ENCODE measurements at places on chromosomes 1 and 21.
A peak's percentile ranks its signal among the peaks of the same experiment; 100 is the strongest.

DNA sequence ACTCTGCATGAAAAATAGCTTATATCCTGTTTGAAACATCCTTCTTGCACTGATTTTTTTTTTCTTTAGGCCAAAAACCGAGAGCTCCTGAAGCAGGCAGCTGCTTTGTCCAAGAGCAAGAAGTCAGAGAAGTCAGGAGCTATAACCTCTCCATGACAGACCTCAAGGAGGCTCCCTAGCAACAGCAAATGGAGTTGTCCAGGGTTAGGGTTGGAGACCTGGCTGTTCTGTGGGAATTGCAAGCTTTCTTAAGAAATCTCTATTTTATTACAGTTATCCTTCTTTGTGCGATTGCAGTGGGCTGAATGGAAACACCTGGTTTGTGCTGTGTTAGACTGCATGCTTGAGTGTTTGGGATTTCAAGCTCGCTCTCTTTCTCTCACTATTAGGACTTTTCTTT lies 12.6 kb upstream of the STX12 start:
- no peak for DNase-seq

DNA sequence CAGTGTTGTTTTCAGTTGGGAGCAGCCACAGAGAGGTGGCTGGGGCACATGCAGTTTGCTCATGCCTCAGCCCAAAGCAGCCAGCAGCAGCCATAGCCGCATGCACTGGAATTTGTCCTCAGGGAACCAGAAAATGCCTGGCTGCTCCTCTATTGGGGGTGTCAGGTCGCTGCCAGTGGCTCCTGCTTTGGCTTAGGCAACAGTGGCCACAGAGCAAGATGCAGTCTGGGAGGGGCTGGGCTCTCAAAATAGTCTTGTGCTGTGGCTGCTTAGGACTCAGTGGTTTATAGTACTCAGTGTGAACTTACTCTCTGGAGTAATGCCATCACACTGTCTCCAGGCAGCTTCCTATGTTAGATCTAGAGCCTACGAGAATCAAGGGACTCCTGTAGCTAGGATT lies 25.0 kb downstream of the CD55 start:
- no peak for DNase-seq

DNA sequence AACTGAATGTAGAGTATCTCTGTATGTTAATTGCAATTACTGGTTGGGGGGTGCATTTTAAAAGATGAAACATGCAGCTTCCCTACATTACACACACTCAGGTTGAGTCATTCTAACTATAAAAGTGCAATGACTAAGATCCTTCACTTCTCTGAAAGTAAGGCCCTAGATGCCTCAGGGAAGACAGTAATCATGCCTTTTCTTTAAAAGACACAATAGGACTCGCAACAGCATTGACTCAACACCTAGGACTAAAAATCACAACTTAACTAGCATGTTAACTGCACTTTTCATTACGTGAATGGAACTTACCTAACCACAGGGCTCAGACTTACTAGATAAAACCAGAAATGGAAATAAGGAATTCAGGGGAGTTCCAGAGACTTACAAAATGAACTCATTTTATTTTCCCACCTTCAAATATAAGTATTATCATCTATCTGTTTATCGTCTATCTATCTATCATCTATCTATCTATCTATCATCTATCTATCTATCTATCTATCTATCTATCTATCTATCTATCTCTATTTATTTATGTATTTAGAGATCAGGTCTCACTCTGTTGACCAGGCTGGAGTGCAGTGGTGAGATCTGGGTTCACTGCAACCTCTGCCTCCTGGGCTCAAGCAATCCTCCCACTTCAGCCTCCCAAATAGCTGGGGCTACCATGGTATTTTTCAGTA lies 47.8 kb downstream of the CHML start:
- peak; percentile 87 for DNase-seq

DNA sequence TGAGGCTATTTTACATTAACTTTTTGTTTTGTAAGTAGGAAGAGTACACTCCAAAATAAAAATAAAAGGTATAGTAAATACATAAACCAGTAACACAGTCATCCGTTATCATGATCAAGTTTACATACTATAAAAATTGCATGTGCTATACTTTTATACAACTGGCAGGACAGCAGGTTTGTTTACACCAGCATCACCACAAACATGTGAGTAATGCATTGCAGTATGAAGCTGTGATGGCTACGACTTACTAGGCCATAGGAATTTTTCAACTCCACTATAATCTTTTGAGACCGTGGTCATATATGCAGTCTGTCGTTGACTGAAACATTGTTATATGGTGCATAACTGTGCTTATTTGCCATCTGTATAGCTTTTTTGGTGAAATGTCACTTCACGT lies 106.2 kb downstream of the CENPF start:
- no peak for DNase-seq

DNA sequence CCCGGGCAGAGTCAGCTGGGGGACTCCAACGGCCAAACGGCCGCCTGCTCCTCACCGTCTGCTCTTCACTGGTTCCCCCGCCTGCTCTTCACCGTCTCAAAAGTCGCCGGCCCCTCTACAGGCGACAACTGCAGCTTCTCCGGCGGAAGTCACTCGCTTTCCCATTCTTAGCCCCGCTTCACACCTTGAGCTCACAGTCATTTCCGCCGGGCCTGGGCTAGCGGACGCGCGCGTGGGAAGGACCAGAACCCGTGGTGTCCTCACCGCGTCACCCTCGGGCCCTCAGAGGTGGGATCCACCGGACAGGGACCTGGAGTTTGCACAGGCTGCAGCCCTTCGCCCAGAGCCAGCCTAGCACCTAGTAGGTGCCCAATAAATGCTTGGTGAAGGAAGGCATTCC lies 27.9 kb upstream of the HJV start:
- no peak for DNase-seq

- DNase-seq: no peak
Measured at GRCh38 chr1:101005183-101005582, 20.4 kb downstream of the DPH5 start.

GRCh38 chr1:236692128-236692527 lies 5.8 kb downstream of the ACTN2 start:
- no peak for DNase-seq

- no peak for DNase-seq
Measured at GRCh38 chr1:89794406-89794805, 26.4 kb upstream of the LRRC8D start.

GRCh38 chr1:204802401-204803175 lies 68.1 kb upstream of the NFASC start:
- no peak for DNase-seq

GRCh38 chr1:86645851-86646250 lies 58.5 kb upstream of the SH3GLB1 start:
- no peak for DNase-seq

- peak; percentile 67 for DNase-seq
Measured at GRCh38 chr1:181469829-181470228, 13.5 kb upstream of the CACNA1E start.

DNA sequence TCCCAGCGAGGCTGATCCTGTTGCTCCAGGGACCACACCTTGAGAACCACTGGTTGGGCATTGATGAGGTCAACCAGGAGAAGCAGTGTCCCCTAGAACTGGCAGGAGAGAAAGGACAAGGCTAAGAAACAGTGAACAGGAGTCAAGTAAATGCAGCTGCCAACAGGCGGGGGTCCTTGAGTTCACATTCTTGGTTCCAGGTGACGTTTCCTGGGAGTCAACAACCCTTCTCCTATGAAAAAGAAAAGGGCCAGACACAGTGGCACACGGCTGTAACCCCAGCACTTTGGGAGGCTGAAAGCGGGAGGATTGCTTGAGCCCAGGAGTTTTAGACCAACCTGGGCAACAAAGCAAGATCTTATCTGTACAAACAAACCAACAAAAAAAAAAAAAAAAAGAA lies 98.3 kb downstream of the KAZN start:
- DNase-seq: no peak

GRCh38 chr1:19390901-19391595 lies 78.9 kb downstream of the SLC66A1 start:
- peak; percentile 25 for DNase-seq

- no peak for DNase-seq
Measured at GRCh38 chr21:16842696-16843035, 670.2 kb upstream of the CXADR start.

DNA sequence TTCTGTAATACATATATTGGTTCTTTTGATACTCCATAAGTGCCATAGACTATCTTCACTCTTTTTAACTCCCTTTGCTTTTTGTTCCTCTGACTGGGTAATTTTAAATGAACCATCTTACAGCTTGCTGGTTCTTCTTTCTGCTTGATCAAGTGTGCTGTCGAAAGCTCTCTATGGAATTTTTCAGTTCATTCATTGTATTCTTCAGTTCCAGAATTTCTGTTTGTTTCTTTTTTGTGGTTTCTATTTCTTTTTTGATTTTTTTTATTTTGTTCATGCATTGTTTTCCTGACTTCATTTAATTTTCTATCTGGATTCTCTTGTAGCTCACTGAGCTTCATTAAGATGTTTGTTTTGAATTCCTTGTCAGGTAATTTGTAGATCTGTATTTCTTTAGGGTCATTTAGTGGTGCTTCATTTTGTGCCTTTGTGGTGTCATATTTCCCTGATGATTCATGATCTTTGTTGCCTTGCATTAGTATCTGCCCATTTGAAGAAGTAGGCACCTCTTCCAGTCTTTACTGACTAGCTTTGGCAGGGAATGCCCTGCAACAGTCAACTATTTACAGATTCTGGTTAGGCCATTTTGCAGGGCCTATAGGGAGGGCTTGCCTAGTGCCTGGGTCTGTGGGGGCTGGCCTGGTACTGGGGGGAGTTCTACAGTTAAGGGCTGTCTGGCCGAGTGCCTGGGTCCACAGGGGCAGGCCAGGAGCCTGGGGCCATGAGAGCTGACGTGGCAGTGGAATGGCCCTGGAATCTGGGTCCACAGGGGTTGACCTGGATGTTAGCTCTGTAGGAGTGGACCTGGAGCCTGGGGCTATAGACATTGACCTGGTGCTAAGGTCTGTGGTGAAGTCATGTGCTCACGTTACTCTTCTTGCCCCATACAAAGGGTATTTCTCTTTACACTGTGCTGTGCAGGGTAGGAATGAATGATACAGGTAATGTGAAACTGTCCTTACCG lies 89.7 kb downstream of the MAGI3 start:
- peak; percentile 61 for DNase-seq

DNA sequence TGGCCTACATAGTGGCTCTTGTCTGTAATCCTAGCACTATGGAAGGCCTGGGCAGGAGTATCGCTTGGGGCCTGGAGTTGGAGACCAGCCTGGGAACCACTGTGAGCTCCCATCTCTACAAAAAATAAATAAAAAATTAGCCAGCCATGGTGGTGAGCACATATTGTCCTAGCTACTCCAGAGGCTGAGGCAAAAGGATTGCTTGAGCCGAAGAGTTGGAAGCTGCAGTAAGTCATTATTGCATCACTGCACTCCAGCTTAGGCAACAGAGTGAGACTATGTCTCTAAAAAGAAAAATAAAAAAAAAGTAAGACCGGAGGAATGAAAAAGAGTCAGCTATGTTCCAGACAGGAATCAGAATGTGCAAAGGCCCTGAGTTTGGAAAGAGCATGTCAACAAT lies 115.3 kb downstream of the CYYR1 start:
- DNase-seq: no peak

DNA sequence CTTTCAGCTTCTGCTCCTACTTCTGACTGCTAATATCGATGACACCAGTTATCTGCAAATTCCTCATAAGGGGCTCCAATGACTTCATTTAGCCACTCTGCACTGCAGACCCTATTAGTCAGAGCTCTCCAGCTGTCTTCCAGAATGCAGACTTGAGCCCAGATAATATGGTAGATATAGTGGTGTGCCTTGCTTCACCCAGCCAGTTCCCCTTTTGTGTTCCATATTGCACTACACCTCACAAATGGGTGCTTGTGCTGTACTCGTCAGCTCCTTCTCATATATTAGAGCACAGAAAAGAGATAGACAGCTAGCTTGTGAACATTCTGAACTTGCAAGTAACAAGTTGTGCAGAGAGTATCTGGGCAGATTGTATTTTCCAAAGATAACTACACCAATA lies 23.7 kb upstream of the COG2 start:
- DNase-seq: no peak

DNA sequence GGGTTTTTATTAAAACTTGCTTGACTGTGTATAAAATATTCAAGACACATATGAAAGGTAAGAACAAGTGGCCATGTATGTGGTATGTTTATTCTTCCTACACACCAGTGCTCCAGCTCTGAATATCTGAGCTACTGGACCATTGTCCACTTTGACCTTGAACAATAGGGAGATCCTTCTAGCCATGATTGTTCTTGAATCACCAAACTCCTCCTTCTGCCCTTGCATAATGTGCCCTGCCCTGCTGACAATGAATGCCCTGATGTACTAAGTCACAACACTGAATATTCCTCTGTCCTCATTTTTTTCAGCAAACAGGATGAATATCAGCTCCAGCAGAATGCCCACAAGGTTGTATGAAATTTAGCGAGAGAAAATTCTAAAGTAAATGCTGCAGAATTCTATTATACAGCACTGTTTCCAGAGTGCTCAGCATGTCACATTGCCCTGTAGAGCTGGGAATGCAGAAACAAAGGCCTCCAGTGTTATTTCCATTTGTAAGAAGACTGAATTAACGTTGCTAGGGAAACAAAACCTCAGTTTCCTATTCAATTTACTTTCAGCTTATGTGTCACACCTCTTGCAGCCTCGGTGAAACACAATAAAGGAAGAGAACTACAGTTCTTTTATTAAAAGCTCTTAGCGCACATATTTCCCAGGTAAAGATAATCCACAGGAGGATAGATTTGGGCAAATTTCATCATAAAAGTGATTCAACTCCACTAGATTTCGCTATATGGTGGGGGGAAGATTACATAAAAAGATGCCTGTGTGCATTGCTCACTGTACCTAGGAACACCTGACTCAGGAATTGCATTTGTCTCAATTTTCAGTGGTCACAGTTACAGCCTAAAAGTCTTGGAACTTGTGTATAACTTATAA lies 187.4 kb upstream of the ATP1B1 start:
- DNase-seq: peak; percentile 48

DNA sequence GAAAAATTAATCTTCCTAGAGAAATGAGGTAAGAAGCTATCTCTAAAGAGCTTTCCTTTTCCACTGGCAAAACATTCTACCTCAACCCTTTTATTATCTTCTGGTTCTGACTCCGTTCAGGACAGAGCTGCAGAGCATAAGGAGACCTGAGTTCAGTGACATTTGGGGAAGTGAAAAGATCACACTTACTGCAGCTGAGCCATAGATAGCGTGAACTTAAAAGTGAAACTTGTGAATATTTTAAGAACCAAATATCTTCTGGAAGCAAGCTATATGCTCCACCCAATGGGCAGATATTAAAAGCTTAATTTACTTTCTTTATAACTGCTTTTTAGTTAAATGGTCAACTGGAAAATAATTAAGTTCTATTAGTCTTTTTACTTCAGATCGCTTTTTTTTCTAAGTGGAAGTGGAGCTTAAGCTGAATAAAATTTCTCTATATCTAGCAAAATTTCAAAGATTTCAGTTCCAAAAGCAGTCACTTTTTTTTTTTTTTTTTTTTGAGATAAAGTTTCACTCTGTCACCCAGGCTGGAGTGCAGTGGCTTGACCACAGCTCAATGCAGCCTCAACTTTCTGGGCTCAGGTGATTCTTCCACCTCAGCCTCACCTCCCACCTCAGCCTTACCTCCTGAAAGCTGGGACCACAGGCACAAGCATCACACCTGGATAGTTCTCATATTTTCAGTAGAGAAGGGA lies 11.9 kb downstream of the PTPN22 start:
- no peak for DNase-seq
